ENCODE measurements at places on chromosomes 1 and 21. TPM values are rescaled to one million over a fixed set of nuclear protein-coding genes. Genes with fewer than 3 reads are reported as not detected.

DNA sequence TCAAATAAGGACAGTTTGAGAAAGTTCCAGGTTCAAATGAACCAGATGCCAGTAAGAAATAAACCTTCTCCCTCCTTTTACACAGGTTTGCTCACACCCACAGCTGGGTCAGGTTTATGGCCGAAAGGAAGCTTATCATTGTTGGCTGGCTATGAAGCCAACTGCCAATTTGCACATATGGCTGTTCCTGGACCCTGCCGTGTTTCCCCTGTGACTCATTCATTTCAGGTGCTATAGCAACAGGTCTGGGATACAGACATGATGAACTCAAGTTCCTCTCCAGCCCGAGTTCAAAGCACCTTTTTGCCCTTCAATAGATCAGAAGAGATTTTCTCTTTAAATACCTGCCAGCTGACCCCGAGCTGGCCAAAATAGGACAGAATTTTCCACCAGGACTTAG, 134.4 kb upstream of the SMYD2 start:
- no peak for DNase-seq

Gene COPA
- total RNA-seq = 201 TPM

DNA sequence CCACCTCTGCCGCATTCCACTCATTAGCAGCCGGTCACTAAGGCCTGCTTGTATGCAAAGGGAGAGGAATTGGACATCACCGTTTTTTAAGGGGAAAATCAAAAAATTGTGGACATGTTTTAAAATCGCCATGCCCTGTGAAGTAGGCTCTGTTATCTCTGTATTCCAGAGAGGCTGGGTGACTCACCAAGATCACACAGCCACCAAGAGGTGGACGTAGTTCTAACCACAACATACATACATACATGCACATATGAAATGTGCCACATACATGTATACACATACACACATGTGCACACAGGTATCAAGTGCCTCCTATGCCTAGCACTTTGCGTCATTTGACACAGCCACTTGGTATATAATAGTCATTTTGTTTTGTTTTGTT, 16.0 kb upstream of the ZSCAN20 start:
- DNase-seq = no peak

GRCh38 chr1:179971563-179972496, 17.2 kb downstream of the CEP350 start:
- no peak for DNase-seq

- DNase-seq = no peak
Observed at GRCh38 chr1:27585684-27586083, 18.3 kb downstream of the AHDC1 start.

Gene PRKCZ
- 12.3 TPM for total RNA-seq

Measured in activated T-cell treated with anti-CD3 and anti-CD28 coated beads, Interleukin-2, amount 50 U/mL, for 72 hours (primary cell).